Stimulated activated CD8-positive, alpha-beta memory T cell treated with anti-CD3 and anti-CD28 coated beads, Interleukin-4, amount 100 ng/mL, for 48 hours (primary cell): ENCODE measurements at places on chromosomes 4 and X.

- DNase-seq, result no peak
These were observed 86.3 kb downstream of the HPGD start for GRCh38 chr4:174435974-174436373.

- DNase-seq, result no peak
These were observed 53.0 kb upstream of the SHISA3 start for GRCh38 chr4:42344309-42344708.

- DNase-seq, result no peak
These were observed 110.5 kb upstream of the PAK3 start for GRCh38 chrX:110985470-110985869.

GRCh38 chr4:54661686-54662085 is 3.9 kb downstream of the KIT start:
- no peak for DNase-seq

GRCh38 chr4:173319696-173320095 is 14.5 kb downstream of the HMGB2 start:
- DNase-seq, result no peak

DNA sequence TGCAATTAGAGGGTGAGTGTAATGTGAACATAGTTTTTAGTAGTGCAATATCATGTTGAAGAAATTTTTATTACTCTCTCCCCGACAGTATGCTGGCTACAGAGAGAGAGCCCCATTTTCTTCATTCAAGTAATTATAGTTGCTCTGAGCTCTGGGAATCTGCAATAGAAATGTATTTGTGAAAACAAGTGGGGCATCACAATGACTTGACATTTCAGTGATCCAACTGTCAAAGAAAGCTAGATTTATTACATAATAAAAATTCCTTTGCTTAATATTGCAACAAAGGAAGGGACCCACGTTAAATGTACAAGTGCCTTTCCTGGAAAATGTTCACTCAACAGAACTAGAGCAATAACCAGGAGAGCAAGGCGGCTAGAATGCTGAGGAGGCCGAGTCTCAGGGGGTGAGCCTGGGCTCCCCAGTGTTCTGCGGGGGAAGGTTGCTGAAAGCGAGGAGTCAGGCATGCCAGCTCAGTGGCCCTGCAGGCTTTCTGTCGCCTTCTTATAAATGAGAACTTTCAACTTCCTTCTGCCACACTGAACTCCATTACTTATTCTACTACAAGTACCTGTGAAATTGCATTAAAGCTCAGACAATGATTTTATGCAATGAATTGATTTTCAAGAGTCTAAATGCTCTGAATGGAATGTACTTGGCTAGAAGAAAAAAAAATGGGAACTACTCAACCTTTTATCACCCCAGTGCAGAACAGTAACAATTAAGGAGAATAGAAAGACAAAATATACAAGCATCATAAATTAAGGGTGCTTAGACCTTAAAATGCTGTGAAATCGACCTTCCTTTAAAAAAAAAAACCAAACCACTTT is 476.4 kb downstream of the AFF2 start:
- DNase-seq, result no peak

DNA sequence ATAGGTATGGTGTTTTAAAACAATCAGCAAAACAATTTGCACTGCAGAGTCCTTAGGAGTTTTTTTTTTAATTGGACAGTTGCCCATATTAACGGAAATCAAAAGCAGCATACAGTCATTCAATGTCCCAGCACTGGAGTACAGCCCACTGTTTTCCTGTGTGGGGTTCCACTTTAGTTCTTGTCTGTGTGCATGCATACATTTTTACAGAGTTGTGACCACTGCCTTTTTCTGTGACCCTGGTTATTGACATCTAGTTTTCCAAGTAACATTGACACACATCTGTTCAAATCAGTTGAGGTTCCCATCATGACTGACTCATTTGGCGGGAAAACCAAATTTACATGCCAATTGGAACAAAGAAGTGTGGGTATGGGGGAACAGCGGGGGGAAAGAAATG is 83.3 kb downstream of the HPRT1 start:
- DNase-seq, result no peak

DNA sequence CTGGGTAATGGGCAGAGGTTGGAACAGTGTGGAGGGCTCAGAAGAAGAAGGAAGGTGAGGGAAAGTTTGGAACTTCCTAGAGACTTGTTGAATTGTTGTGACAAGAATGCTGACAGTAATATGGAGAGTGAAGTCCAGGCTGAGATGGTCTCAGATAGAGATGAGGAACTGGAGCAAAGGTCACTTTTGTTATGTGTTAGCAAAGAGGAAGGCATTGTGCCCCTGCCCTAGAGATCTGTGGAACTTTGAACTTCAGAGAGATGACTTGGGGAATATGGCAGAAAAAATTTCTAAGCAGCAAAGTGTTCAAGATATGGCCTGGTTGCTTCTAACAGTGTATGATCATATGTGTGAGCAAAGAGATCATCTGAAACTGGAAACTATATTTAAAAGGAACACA is 37.9 kb upstream of the MSX1 start:
- DNase-seq, result no peak

GRCh38 chr4:128528793-128529553 is 241.4 kb upstream of the PGRMC2 start:
- DNase-seq, result no peak

- DNase-seq, result peak; percentile 91
These were observed at the start of gene SLC39A8 for GRCh38 chr4:102344954-102345794. Gene SLC39A8 (minus strand): TSS chr4:102345482. CDS start chr4:102344662, 820 bp downstream.

- DNase-seq, result no peak
These were observed 3.5 kb upstream of the FGFR3 start for GRCh38 chr4:1789552-1789951.

- DNase-seq, result no peak
These were observed 552.0 kb downstream of the STIM2 start for GRCh38 chr4:27412613-27413012.

DNA sequence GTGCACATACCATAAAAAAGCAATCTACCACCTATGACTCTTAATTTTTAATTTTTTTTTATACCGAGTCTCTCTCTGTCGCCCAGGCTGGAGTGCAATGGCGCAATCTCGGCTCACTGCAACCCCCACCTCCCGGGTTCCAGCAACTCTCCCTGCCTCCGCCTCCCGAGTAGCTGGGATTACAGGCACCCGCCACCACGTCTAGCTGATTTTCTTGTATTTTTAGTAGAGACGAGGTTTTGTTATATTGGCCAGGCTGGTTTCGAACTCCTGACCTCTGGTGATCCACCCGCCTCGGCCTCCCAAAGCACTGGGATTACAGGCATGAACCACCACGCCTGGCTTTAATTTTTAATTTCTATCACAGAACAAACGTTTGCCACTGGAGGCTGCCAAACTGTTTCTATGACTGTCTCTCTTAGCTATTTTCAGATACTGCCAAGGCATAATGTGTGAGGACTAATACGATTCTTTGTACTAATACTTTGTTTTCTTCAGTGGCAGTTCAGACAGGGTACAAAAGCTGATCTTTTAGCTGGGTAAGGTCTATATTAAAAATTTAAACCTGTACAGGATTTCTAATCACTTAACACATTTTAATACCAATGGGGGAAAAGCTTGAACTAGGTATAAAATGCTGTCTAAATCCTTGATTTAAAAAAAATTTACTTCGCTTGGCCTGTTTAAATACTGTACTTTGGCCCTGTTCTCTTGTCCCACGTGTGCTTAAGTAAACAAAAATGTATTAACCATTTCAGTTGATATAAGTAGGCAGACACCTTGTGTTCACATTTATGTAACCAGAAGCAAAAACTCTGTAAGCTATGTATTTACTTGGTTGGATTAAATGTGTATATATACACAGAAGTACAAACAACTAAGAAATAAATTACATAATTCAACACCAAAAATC is 2.3 kb downstream of the PGRMC2 start:
- no peak for DNase-seq

GRCh38 chr4:9949573-9949972 is 71.7 kb downstream of the SLC2A9 start:
- DNase-seq, result no peak

GRCh38 chr4:102564399-102565059 is 63.4 kb downstream of the NFKB1 start:
- DNase-seq, result peak; percentile 57

DNA sequence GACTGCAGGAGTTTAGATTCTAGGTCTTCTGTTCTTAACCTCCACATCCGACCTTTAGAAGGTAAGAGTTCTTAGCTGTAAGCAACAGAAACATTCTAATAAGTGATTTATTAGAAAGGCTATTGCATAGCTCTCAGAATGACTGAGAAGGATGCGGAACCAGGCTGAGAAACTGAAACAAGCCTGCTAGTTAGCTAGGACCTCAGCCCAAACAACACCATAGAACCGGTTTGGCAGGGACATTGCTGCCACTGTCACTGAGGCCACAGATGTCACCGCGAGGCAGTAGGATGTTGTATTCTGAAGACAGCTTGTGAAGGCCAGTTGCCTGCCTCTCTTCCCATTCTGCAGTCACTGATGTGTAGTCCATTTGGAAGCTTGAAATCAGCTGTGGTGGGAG is 160.0 kb upstream of the ARX start:
- no peak for DNase-seq

- no peak for DNase-seq
These were observed 64.8 kb downstream of the TAB3 start for GRCh38 chrX:30824275-30824674.
